Right renal cortex interstitium (tissue), 3 donors: ENCODE measurements at places on chromosomes 13 and 19. TPM values are rescaled to one million over a fixed set of nuclear protein-coding genes. Genes with fewer than 3 reads are reported as not detected.

Gene ZNF283
- 11.4 TPM for polyA plus RNA-seq

Gene ZNF99
- 1.1 TPM for polyA plus RNA-seq

Gene CCDC194
- polyA plus RNA-seq = 0.83 TPM

Gene PARP4
- 39.8 TPM for polyA plus RNA-seq
